ENCODE measurements at places on chromosomes 1 and 21.

GRCh38 chr1:61427510-61427909, 297.4 kb downstream of the TM2D1 start:
- no peak for DNase-seq

- no peak for DNase-seq
These were observed 6.7 kb downstream of the SPRR2E start for GRCh38 chr1:153087652-153088051.

GRCh38 chr1:160326418-160326817, 16.6 kb downstream of the COPA start:
- DNase-seq: no peak

DNA sequence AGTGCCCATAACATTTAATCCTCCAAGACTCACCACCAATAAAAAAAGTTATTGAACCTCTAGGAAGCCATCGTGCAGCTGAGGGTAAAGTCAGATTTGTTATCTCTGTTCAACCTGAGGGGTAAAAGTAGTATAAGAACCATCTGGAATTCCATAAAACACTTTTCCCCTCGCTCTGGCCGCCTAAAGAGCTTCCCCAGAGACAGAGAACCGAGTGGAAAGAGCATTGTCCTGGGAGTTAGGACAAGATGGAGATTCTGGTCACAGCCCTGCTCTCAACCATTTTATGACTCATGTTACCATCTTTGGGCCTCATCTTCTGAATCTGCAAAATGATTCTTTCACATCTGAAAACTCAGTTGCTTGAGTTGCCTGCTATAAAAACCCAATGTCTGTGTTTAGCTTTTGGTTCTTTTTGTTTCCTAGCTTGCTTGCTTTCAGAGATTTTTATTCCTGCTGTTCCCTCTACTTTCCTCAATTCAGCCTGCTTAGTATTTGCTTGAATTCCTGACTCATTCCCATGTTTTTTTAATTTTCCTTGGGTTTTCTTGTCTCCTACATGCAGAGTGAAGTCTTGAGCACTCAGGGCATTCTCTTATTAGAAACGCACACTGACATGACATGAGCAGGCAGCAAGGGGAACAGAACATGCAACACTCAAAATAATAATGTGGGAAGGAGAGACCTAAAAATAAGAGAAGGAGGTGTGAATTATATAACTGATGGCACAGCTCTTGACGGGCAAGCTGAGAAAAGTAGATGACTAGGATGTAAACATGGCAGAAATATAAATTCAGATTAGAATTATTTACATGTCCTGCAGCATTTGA, 1.7 kb downstream of the EPHX4 start:
- DNase-seq: no peak

- DNase-seq: no peak
These were observed 86.3 kb upstream of the ARTN start for GRCh38 chr1:43847290-43847689.

GRCh38 chr1:27727126-27727525, 1.4 kb downstream of the FAM76A start:
- no peak for DNase-seq

GRCh38 chr1:50978144-50978851, 8.3 kb downstream of the CDKN2C start:
- no peak for DNase-seq

Data from activated naive CD4-positive, alpha-beta T cell (primary cell).